SW 1271 (cell line): ENCODE measurements at places on chromosomes 7 and 10.

DNA sequence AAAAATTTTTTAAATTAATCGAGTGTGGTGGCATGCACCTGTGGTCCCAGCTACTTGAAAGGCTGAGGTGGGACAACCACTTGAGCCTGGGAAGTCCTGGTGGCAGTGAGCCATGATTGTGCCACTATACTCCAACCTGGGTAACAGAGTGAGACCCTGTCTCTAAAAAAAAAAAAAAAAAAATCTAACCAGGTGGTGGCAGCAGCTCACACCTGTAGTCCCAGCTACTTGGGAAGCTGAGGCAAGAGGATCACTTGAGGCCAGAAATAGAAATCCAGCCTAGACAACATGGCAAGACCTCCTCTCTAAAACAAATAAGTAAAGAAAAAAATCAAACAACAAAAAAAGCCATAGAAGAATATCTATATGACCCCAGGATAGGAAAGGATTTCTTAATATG lies 3.6 kb upstream of the MYOF start:
- no peak for DNase-seq

DNA sequence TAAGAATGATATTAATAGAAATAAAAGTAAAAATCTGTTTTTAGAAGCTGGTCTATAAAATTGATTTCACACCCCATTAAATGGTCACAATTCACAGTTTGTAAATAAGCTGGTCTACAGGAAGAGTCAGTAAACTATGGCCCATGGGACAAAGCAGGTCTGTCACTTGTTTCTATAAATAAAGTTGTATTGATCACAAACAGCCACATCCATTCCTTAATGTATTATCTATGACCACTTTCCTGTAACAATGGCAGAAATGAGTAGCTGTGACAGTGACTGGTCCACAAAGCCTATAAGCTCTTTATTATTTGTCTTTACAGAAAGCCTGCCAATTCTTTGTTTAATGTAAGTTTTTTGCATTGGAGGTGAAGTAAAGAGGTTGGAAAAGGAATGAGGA lies 114.5 kb downstream of the SEMA3E start:
- no peak for DNase-seq

DNA sequence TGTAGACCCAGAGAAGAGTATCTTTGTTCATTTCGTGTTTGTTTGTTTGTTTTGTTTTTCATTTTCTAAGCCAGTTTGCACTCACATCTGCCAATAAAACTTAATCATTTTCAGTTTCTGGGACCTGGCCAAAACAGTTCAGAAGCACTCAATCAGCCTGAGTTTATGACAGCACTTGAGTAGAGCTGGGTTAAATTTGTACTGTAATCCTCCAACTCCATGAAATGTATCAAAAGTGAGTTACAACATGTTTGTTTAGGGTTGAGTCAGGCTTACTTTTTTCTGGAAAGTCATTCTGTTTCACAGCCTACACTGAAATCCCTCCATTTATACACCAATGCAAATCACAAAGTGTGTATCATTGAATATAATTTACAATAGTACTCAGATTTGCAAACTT lies 91.9 kb downstream of the ZWINT start:
- DNase-seq, result no peak

- DNase-seq, result no peak
Measured at GRCh38 chr7:25803117-25803887, 348.7 kb upstream of the NFE2L3 start.

DNA sequence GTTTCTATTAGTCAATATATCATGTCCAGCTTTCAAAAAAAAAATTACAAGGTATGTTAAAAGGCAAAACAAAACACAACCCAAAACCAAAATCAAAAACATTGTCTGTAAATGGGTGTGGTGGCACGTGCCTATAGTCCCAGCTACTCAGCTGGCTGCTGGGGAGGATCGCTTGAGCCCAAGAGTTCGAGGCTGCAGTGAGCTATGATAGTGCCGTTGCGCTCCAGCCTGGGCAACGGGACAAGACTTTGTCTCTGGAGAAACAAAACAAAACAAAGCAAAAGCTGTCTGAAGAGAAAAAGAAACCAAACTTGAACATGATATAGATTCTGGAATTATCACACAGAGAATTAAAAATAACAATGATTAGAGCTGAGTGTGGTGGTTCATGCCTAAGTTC lies 10.3 kb upstream of the CPA5 start:
- no peak for DNase-seq
